ENCODE measurements at places on chromosomes 13 and 19.
A peak's percentile ranks its signal among the peaks of the same experiment; 100 is the strongest.

- DNase-seq: no peak
Measured at GRCh38 chr19:17883627-17884410, 12.1 kb downstream of the SLC5A5 start.

- DNase-seq: no peak
Measured at GRCh38 chr13:106036870-106037269, 498.6 kb downstream of the EFNB2 start.

- no peak for DNase-seq
Measured at GRCh38 chr13:39641645-39642044, 13.8 kb upstream of the COG6 start.

DNA sequence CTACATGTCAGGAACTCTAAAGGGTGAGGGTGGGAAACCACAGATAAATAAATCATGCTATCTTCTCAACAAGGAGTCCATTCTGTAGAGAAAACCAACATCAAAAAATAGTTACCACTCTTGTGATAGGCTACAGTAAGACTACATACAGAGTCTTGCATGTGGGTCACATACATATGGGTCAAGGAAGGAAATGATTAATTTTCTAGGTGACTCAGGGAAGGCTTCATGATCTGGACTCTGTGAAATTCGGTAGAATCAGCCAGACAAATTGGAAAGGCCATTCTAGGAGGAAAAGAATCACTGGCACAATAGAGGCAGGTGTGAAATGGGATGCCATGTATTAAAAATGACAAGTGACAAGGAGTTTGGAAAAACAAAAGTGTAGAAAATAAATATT is 638.9 kb downstream of the LIG4 start:
- no peak for DNase-seq

- no peak for DNase-seq
Measured at GRCh38 chr13:38899571-38899970, 91.1 kb downstream of the STOML3 start.

DNA sequence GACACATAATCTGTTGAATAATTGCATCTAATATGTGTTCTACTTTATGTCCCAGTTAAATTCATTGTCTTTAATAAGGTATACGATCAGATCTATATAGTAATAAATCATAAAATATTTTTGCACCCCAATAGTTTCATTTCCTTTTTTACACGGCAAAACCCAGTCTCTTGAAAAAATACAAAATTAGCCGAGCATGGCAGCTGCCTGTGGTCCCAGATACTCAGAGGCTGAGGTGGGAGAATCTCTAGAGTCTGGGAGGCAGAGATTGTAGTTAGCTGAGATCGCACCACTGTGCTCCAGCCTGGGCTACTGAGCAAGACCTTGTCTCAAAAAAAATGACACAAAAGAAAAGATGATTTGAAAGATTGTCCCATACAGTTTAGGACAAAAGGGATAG is 52.3 kb upstream of the PARP4 start:
- DNase-seq: no peak

GRCh38 chr13:30697996-30698401 is 37.3 kb upstream of the ALOX5AP start:
- DNase-seq: peak; percentile 80

DNA sequence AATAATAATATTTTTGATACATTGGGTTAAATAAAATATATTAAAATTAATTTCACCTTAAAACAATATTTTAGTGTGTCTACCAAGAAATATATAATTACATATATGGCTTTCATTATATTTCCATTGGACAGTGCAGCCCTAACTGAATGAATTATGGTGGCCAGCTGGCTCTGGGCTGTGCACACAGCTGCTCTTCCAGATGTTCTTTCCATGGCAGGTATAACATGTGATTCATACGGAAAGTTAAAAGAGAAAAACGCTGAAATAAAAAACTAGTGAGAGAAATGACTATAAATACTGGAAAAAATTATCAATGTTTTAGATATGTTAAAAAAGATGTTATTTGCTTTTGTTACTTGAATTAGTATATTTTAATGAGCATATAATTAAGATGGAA is 216.3 kb downstream of the RGCC start:
- no peak for DNase-seq

GRCh38 chr19:38929929-38930775 is at the start of gene SARS2:
Gene SARS2, minus strand, starts transcription at chr19:38930763. Its CDS starts 27 bp downstream, at chr19:38930736.
- peak; percentile 98 for DNase-seq

- DNase-seq: no peak
Measured at GRCh38 chr13:112999414-113000177, 30.6 kb downstream of the MCF2L start.

DNA sequence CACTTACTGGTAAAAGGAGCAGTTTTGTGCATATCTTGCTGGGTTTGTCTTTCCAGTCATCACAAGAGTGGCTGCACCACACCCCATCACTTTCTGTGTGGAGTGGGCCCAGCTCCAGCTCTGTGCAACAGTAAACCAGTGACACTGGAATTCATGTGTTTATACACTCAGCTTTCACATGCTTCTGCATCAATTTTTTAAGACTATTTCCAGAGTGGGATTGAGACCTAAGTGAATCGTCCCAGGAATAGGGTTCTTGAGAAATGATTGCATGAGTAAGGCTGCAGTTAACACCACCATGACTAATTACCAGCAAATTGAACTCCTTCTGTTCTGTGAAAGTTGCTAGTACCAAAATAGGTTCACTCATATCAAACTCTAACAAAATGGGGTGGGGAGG is 5.3 kb upstream of the CFAP97D2 start:
- DNase-seq: no peak

DNA sequence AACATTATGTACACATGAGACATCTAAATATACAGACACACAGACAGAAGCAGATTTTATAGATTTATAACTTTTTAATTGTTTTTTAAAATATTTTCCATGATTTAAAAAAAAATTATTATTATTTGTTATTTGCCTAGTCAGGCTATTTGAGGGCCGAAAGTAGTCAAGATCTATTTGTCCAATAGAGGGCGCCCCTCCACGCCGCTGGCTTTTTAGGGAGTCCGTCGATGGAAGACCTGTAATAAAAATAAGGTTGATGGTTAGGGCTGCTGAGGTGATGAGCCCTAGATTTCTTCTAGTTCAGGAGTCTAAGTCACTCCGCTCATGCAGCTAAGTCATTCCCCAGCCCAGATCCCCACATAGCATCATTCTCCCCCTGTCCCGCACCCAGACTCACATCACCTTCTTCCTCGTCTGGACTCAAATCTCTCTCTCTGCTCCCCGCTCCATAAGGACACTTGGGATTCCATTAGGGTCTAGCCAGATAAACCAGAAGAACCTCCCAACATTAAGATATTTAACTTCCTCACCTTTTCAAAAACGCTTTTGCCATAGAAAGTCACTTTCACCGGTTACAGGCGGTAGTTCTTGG is 33.9 kb upstream of the CEACAM21 start:
- DNase-seq: peak; percentile 90

GRCh38 chr19:12465211-12465610 is 19.4 kb downstream of the ZNF709 start:
- no peak for DNase-seq

- no peak for DNase-seq
Measured at GRCh38 chr13:31037874-31038500, 105.5 kb downstream of the TEX26 start.

GRCh38 chr19:29815231-29815630 is 3.4 kb downstream of the CCNE1 start:
- DNase-seq: no peak

DNA sequence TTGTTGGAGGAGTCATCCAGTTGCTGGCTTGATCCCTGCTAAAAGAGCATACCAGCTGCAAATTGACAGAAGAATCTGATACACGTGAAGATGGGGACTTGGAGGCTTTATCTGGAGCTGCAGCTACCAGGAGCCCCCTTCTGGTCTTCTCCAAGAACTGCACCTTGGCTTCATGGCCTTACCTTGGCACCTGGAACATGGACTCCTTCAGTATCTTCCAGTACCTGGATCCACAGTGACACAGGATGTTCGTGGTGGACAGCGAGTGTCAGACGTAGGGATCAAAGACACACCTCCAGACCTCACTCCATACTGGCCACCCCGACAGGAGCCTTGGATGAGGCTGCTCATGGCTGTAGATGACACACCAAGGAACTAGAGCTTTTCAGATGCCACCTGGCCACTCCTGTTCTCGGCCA is 9.9 kb upstream of the ACSBG2 start:
- DNase-seq: no peak

- DNase-seq: no peak
Measured at GRCh38 chr13:105282406-105283285, 1252.8 kb downstream of the EFNB2 start.

- no peak for DNase-seq
Measured at GRCh38 chr19:45996933-45997332, 1.7 kb downstream of the CCDC61 start.

GRCh38 chr19:13095393-13095784 is 7.3 kb downstream of the LYL1 start:
- DNase-seq: no peak

DNA sequence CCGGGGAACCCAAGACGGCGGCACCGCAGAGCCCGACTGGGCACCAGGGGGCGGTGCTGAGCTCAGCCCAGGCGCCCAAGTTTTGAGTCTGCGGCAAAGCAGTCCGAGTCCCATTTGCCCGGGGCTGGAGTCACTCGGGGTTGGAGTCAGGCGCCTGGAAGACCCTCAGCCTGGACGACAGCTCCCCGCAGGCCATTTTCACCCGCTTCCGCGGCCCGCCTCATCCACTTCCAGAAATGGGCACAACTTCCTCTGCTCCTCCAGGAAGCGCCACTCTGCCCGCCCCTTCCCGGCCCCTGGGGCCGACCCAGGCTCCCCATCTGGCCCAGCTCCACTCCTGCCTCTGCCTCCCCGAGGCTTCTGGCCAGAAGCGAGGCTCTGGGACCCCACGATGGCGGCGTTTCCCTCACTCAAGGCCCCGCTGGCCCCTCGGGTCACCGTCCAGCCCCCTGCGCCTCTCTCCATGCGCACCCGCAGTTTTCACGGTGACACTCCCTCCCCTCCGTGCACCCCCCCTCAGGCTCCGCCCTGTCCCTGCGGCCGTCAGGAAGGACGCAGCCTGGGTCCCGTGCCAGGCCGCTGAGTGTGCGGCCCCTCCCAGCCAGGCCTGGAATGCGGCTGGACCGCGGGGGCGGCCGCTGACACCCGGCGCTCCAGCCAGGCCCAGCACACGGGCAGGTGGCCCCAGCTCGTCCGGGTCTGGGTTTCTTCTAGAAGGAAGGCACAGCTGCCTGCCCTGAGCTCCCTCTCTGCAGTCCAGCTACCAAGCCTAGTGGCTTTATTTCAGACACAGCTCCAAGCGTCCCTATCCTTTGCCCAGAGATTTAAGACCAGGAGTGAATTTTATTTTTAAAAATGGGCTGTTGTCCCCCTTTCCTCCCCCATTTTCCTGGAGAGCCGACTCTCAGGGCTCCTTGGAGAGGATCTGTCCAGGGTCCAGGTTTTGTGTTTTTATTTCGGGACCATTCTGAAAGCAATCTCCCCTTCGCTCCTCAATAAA is 4.7 kb downstream of the SERTAD1 start:
- DNase-seq: peak; percentile 98

DNA sequence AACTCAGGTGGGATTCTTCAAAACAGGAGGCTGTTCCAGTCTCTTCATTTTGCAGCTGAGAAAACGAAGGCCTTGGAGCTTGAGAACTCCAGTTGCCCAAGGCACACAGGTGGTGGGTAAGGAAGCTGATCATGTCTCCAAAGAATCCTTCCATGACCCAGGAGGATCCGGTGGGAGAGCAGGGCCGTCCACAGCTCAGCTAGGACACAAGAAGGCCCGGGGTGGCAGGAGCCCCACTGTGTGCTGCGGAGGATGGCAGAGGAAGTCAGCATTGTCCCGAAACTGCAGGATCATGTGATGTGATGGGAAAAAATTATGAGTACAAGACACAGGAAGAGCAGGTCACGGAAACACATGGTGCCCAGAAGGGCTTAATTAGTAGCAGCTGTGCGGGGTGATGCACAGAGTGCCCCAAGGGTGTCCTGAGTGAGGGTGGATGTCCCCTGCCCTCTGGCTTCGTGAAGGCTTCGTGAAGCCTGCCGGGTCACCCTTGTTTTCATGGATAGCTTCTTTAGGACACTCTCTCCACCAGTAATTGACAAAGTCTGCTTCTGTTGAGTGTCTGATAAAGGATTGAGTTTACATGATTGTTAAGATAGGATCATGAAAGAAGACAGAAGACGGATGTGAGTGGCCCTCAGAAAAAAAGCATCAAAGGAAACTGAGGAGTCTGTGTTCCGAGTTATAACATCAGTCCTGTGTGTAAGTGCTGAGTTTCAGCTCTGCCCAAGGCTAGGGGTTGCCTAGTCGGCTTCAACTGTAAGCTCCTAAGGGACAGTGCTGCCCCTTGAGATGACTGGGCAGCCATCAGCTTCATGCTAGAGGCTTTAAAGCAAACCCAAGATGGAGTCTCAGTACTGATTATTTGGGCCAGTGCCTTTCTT is 33.8 kb upstream of the SACS start:
- no peak for DNase-seq

- peak; percentile 96 for DNase-seq
Measured at GRCh38 chr19:46513461-46514236, 18.0 kb upstream of the PNMA8B start.

DNA sequence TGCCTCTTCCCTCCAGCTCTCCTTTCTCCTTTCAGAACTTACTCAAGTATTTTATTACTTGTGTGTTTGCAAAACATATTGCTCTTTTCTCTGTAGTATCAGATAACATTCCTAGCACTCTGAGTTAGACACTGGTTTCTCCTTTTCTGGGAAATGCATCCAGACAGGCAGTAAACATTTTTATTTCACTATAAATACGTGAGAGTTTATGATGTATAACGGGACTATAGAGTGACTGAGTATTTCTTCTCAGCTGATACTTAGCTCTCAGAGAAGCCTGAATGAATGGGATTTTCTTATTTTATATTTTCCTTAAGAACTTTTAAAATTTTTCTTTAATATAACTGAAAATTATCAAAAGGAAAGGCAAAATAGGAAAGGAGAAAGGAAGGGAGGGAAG is 211.2 kb upstream of the EDNRB start:
- no peak for DNase-seq

- DNase-seq: no peak
Measured at GRCh38 chr19:49347835-49348234, 12.6 kb downstream of the CD37 start.

DNA sequence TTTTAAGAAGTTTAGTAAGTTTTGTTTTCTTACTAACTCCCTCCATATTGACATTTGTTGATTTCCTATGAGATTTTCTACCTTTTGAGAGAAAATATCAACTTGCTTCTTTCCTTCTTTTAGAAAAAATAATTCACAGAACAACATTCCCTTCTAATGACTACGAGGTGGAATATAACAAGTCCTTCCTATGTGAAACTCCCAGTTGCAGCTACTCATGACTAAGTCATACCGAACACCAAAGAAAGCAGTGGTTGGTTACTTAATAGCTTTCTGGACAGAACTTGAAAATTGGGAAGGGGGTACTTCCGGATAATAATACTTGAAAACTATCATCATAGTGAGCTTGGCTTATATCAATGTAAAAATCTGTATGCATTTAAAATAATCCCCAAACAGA is 144.8 kb downstream of the DACH1 start:
- DNase-seq: no peak

- DNase-seq: no peak
Measured at GRCh38 chr13:100451923-100452322, 136.7 kb downstream of the GGACT start.

- no peak for DNase-seq
Measured at GRCh38 chr13:22765547-22765946, 415.2 kb upstream of the SGCG start.
